GM12878 (cell line): ENCODE measurements at places on chromosomes 7 and 10.

DNA sequence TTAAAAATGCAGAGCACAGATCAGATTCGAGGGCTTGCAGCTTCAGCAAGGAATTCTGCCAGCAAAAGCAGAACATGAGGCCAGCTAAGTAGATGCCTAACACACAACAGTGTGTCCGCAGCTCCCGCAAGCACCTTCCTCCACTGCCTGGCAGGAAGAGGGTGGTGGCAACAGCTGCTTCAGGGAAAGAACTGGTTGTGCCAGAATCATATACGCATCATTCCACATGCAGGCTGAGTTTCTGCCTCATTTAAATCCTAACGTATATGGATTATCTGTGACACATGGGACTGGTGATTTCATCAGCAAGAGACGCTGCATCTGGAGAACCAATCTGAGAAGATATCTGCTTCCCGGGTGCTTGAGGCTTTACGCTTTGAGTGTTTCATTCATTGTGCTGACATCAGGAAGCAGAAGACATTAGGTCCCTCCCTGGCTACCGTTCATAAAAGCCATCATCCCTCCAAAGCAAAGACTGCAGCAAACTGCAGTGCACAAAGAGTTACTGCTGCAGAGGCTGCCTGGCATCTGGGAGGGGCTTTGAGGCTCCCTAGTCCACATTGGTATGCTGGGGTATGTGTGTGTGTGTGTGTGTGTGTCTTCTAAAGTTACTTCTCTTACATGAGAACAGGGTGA is 78.8 kb downstream of the FAM13C start:
- no peak for DNase-seq

GRCh38 chr7:99011706-99012404 is 132.1 kb downstream of the SMURF1 start:
- no peak for DNase-seq

GRCh38 chr7:37323966-37324365 is 124.7 kb downstream of the ELMO1 start:
- DNase-seq = no peak

- DNase-seq = no peak
Measured at GRCh38 chr10:128922619-128923196, 544.3 kb upstream of the MGMT start.

DNA sequence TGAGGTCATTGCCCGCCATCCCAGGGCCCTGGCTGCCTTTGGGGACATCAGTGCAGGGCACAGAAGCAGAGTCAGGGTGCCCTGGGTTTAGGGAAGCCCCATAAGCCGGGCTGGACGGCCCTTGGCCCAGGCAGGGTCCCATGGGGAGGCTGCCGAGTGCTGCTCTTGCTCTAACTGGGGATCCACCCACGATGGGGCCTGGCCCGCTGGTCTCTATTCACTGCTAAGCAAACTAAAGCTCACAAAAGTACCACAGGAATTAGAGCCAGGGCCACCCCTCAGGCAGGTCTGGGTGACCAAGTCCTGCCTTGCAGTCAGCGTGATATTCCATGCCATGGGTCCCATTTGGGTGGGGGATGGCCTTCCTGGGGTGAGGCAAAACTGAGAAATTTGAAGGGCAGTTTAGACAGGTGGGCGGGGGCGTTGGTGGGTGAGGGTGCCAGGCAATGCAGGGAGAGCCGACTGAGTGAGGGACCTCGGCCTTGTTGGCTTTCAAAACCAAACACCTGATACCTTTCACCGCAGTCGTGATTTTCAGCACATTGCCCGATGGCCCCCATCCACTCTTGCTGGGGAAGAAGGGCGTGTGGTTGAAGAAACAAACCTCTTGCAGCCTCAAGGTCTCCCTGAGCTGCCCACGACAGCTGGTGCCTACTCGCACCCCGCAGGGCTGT is 92.8 kb upstream of the PPIF start:
- DNase-seq = no peak

DNA sequence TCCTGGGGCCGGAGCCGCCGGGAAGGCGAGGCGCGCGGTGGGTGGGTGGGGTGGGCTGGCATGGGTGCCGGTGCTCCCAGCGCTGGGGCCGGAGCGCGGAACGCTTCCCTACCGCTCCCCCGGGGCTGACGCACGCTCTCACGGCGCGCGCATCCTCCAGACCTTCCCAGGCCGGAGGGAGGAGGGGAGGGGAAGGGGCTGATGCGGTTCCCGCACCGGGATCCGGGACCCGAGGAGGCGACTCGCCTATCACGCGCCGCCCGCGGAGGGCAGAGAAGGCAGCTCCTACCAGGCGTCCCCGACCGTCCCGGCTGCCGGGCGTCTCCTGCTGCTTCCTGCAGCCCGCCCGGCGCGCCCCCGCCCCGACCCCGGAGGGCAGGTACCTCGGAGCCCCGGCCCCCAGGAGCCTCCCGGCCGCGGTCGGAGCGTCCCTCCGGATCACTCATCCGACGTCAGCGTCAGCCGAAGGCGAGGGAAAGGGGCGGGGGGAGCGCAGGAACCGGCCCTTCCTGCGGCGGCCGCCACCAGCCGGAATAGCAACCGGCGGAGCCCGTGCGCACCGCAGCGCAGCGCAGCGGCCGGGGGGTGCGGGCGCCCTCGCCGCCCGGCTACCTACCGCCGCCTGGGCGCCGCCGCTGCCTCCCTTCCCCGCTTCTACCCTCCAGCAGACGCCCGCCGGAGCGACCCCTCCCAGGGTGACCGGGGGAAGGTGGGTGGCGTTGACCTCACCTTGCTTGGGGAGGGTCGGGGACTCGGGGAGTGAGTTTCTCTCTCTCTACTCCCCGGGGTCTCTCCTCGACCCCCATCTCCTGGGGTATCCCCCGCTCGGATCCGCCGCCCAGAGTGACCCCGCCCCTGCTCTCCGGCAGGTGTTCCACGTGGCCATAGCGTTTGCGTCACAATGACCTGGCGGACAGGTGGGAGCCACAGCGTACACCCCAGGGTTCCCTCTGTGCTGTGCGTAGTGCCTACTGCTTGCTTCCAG is at the start of gene ICA1:
TSS of gene ICA1 (minus strand) at position 457 of the 985 bp plus-strand sequence. CDS start 26,241 bp downstream, outside the sequence.
- DNase-seq = no peak

DNA sequence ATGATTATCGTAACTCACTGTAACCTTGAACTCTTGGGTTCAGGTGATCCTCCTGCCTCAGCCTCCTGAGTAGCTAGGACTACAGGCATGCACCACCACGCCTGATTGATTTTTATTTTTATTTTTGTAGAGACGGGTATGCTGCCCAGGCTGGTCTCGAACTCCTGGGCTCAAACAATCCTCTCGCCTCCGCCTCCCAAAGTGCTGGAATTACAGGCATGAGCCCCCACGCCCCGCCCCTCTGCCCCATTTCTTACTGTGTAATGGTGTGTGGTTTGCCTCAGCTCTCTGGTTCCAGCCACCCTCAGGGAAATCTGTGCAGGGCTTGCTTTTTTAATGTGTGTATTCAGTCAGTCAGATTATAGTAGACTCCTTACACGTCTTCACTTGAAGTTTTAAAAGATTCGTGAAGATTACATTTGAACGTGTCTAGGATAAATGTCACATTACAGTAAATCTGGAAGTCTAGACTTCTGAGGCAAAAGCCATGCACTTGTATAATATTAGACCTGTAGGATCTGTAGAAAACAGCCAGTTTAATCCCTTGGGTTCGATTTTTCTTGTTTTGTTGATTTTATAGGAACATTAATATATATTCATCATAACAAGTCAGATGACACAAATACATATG is 276.2 kb downstream of the CAMK1D start:
- no peak for DNase-seq

GRCh38 chr7:24756545-24757352 is 515 bp downstream of the GSDME start:
- DNase-seq = no peak

DNA sequence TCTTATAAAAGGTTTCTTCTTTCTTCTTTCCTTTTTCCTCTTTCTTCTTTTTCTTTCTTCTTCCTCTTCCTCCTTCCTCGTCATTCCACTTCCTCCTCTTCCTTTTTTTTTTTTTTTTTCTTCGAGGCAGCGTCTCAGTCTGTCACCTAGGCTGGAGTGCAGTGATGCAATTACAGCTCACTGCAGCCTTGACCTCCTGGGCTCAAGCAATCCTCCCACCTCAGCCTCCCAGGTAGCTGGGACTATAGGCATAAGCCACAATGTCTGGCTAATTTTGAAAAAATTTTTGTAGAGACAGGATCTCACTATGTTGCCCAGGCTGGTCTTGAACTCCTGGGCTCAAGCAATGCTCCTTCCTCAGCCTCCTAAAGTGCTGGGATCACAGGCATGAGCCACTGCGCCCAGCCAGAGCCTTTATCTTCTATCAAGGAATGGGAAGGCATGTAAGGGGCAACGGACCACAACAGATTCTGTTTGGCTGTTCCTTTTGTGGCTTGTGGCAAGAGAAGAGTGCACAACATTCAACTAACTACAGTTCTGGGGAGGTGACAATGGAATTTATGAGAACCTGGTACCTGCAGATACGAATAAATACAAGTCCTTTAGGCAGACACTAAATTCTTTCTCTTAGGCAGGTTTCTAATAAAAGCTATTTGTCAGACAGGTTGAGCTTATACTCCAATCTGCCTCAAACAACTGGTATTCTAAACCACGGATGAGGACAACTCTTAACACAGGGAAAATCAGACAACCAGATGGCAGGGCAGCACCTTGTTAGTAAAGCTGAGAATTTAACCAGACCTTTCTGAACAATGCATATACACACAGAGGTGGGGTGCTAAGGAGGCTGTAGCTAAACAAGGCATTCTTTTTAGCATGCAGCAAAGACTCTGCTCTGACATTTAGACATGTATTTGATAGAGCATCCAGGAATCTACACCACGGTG is 100.3 kb downstream of the DOCK4 start:
- no peak for DNase-seq

DNA sequence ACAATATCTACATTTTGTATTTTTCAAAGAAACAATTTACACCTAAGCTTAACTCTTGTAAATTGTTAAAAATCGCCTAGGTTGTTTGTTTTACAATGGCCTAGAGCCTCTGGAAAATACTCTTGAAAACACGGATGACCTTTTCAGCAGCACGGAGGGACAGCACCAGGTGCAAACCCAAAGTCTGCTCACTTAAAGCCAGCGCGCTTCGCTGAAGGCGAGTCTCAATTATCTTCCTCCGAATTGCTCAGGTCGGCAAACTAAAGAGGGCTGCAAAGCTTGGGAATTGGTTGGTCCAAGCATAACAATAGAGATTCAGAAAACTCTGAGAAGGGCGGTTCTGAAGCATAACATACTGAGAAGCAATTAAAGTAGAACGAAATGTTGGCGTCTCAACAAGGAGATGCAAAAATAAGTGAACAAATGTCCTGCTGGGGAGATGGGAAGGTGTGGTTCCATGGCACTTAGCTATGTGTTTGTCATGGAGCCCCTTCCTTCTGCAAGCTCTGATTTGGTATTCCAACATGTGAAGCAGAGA is 139.9 kb upstream of the PITRM1 start:
- DNase-seq = no peak

DNA sequence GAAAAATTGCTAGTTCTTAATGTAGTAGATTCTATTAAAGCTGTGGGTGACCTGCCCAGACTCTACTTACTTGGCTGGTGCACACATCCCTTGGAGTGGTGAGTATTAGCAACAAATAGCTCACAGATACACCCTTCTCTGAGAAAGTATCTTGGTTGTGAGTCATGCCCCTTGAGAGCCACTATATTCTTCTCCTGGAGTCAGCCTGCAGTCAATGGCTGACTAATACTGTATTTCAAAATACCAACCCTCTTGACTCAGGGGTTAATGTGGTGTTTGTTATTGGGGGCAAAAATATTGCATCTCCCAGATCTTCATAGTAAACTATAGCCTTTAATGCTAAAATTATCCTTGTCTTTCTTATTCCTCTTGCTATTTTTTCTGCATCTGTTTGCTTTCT is 354.9 kb downstream of the BMPER start:
- no peak for DNase-seq

GRCh38 chr10:132606536-132607316 is 69.1 kb downstream of the INPP5A start:
- no peak for DNase-seq

GRCh38 chr7:120743128-120743527 is 114.8 kb downstream of the TSPAN12 start:
- DNase-seq = no peak

DNA sequence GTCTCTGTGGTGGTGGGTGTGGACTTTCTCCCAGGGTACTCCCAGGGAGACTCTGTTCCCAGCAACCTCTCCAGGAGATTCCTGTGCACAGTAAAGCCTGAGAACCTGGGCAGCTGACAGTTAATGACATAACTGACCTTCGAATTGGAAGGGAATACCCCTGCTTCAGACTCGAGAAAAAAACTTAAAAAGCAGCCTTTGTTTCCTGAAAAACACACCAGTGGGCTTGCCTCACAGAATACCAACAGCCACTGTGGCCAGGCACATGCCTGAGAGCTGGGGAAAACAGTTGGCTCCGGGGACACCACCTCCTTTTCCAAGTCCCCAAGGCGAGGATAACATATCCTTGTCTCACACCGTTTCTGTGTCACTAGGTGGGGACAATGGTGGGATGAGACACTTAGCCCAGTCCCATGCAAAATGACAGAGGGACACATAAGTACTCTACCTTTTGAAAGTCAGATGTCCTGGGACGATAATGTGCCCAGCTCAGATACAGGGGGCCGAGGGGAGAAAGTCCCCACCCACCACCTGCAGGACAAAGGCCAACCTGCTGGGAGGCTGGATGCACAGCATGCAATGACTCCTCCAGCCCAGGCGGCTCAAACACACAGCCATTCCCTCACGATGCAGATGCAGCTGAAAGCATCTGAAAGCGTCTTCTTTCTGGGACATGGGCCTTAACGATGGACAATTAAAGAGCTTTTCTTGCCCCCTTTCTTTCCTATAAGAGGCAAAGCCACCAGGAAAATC is 65.6 kb downstream of the HIPK2 start:
- no peak for DNase-seq

DNA sequence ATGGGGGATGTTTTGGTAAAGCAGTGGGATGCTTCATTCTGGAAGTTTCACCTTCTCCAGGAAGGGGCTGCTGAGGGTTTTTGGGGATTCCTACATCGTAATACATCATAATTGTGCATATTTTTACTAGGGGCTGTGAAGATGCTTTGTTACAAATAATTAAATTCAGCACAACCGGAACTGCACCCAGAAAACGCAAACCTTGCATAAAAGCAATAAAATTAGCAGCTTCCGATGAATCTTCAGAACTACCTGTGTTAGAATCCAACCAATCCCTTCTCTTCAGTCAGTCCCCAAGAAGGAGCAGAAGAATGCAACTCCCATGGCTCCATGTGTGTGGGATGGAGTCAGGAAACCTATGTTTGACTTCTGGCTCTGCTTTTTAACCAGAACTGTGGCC is 48.4 kb upstream of the HMX3 start:
- no peak for DNase-seq
